GM12878 (cell line): ENCODE measurements at places on chromosomes 2 and 18.

DNA sequence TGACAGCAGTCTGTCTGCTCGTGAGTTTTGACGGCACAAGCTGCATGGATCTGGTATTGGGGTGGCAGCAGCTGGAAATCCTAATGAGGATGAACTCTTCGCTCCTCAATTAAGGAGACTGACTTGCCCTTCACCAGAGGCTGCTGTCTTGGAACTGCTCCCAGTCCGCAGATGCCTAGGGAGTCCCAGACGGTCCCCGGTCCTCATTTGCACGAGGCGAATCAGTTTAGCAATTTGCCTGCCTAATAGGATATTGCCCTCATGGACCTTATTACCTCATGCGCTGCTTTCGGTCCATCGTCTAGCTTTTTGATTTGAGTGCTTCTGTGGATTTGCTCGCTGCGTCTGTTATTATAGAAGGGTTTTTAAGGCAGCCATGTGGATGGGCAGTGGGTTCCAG lies 40.6 kb downstream of the ASAP2 start:
- DNase-seq: no peak

- DNase-seq: no peak
Observed at GRCh38 chr2:174052584-174052976, 87.4 kb upstream of the SP3 start.

GRCh38 chr2:29443627-29444026 lies 328.4 kb downstream of the CLIP4 start:
- no peak for DNase-seq

- no peak for DNase-seq
Observed at GRCh38 chr2:128166746-128167353, 75.8 kb downstream of the UGGT1 start.

DNA sequence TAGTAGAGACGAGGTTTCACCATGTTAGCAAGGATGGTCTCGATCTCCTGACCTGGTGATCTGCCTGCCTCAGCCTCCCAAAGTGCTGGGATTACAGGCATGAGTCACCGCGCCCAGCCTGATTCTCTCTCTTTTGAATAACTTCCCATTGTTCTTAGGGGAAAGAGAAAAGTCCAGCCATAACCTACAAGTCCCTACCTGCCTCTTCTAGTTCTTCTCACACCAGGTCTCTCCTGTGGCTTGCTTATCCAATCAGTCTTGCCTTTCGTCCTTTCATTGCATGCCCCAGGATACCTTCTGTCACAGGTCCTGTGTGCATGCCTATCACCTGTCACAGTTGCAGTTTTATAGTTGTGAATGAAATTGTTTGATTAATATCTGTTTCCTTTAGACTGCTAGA lies 148.1 kb downstream of the SLC4A3 start:
- no peak for DNase-seq
